ENCODE measurements at places on chromosomes 4 and X.
A peak's percentile ranks its signal among the peaks of the same experiment; 100 is the strongest.

DNA sequence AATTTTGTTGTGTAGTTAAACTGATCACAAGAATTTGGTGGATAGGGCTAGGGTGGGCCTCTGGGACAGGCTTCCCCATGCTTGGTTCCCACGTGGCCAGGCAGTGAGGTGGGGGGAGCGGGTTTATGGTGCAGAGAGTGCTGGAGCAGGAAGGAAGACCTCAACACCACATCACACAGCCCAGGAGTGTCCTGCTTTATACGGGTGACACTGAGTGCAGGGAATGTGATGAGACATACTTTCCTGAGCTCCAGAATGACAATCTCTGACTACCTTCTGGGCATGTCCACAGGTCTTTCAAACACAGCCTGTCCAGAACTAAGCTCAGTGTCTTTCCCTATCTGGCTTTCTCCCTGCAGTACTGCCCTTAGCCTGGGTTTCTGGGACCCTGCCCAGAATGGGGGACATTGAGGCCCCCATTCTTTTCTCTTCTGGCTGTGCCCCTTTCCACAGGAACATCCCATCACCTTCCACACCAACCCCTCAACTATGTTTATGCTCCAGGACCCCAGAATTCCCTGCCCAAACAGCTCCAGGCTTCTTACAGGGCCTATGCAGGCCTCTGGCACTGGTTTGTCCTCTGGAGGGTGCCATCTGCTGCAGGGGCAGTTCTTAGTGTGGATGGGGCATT lies 36.5 kb upstream of the RASL11B start:
- no peak for DNase-seq

DNA sequence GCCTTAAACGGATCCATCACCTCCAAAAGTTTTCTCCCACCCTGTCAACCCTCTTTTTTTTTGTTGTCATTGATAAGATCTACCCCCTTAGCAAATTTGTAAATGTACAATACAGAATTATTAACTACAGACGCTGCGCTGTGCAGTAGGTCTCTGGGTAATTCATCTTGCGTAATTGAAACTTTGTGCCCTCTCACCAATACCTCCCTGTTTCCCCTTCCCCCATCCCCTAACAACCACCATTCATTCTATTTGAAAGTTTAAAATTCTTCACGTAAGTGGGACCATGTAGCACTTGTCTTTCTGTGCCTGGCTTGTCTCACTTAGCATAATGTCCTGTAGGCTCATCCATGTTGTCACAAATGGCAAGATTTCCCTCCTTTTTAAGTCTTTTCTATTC lies 45.8 kb upstream of the CLDN34 start:
- DNase-seq, result no peak

- DNase-seq, result peak; percentile 28
These were observed 34.9 kb downstream of the FTHL17 start for GRCh38 chrX:31036895-31037294.

- DNase-seq, result no peak
These were observed 88.1 kb upstream of the ZNF81 start for GRCh38 chrX:47748576-47748975.

DNA sequence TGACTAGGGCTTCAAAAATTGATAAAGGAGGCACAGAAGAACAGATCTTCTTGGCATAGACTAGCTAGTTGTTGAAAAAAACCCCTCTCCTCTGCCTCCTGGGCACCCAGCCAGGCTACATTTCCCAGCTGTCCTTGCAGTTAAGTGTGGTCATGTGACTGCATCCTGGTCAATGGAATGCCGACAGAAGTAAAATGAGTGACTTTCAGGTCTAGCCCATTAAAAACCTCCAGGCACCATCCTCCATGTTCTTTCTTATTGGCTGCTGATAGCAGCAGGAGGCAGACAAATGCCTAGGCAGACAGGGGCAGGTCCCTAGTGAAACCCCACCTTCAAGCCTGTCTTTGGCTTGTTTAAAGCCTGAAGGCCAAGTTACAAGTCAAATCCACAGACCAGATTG lies 35.3 kb downstream of the ATXN3L start:
- DNase-seq, result no peak

GRCh38 chrX:85499400-85499799 lies 119.9 kb upstream of the POF1B start:
- no peak for DNase-seq

DNA sequence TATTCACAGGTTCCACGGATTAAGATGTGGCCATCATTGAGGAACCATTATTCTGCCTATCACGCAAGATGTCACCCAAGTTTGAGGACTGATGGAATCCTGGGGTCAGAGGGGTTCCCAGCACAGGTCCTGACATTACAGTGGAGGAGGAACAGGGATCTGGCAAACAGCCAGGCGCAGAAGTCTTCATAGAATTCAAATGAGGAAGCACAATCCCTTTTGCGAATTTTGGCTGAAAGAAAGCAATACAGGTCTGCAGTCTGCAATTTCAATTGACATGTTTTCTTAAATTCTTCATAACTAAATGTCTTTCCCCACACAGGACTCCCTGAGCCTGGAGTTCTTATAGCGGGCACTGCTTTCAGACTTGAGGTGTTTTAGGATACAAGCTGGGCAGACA lies 14.5 kb downstream of the DOCK11 start:
- no peak for DNase-seq

GRCh38 chr4:184288451-184289178 lies 70.9 kb upstream of the ENPP6 start:
- DNase-seq, result no peak

- DNase-seq, result peak; percentile 22
These were observed at the start of gene MTNR1A for GRCh38 chr4:186554914-186555827. Gene MTNR1A, minus strand, starts transcription at chr4:186555567. Its CDS starts 202 bp downstream, at chr4:186555365.

- no peak for DNase-seq
These were observed 1.3 kb downstream of the GDI1 start for GRCh38 chrX:154437971-154438893.

GRCh38 chr4:88062843-88063242 lies 55.4 kb downstream of the PKD2 start:
- DNase-seq, result no peak

GRCh38 chrX:6292599-6292998 lies 63.9 kb upstream of the NLGN4X start:
- no peak for DNase-seq

GRCh38 chrX:37371578-37371991 lies 22.4 kb downstream of the PRRG1 start:
- no peak for DNase-seq

DNA sequence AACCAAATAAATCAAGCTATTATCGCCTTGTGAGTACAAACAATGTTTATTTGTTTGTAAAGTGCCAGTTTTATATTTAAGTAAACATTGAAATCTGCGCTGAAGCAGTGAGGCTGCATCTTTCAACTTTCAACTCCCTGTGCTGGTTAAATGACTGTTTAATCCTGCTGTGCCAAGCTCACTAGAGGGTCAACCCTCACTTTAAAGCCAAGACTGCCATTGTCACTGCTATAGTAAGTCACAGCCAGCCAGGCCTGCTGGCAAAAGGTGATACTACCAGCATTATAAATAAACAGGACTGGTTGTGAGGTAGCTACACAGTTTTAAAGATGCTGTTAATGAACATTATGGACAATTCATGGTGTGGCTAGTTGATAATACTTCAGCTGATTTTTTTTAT lies 34.6 kb downstream of the EFHC2 start:
- DNase-seq, result no peak

DNA sequence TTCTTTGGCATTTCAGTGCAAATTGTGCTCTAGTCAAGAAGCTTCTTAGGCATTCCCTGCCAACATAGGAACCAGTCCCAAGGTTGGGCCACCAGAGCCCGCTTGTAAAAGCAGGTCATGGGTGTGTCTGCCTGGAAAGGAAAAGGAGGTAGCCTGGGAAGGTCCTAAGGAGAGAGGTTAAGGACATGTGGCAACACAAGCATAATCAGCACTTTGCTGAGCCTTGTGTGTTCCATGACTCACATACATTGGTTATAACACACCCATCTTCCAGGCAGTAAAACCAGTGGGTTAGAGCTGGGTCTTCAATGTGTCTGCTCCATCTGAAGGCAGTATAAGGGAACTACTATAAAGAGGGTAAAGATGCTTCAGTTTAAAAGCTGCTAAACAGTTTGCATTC lies 165.0 kb downstream of the FHIP1A start:
- no peak for DNase-seq

GRCh38 chr4:37503261-37503660 lies 182.9 kb downstream of the RELL1 start:
- no peak for DNase-seq

DNA sequence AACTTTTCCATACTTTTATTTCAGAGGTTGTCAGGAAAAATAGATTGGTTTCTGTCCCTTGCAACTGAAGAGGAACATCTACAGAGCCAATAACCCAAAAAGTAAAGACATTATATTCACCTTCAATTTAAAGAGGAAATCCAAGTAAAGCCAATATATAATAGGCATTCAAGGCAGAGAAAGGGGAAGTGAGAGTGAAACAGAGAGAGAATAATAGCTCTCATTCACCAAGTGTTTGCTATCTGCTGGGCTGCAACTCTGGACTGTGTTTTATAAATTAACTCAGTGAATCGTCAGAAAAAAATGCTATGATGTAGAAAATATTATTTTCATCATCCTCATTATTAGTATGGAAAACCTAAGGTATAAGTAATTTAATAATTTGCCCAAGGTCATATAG lies 448.5 kb downstream of the TRAM1L1 start:
- no peak for DNase-seq

DNA sequence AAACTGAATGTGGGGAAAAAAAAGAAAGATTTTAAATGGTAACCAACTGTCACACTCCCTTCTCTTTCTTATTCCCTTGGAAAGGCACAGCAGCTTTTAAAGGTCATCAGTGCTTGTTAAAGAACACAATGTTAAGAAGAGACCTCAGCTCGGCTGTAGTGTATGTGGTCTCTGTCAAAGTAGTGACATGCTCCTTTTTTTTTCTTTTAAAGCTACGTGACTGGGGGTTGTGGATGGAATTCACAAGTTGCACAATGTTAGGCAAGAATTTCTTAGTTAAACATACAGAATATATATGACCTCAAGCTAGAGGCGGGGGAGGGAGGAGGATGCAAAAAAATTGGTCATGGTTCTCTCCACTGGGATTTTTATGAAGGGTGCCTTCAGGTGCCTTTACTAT lies 45.6 kb downstream of the OCRL start:
- DNase-seq, result no peak

GRCh38 chr4:122705547-122706117 lies 26.9 kb upstream of the BBS12 start:
- no peak for DNase-seq

DNA sequence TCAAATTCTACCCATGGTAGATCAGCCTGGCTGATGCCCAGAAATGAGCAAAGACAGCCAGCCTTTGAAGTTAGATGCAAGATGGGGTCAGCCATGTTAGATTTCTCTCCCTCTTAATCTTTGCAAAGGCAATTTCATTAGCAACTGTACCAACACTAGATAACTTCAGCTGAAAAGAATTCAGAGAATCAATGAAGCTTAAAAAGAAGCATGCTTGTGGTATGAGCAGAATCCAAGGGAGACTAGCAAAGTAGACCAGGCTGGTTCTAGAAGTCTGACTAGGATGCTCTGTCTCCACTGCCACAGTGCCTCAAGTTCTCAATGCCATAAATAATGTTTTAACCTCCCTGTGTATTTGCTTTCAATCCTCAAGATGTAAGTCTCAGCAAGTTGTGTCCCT lies 247.3 kb downstream of the SLC7A11 start:
- no peak for DNase-seq

DNA sequence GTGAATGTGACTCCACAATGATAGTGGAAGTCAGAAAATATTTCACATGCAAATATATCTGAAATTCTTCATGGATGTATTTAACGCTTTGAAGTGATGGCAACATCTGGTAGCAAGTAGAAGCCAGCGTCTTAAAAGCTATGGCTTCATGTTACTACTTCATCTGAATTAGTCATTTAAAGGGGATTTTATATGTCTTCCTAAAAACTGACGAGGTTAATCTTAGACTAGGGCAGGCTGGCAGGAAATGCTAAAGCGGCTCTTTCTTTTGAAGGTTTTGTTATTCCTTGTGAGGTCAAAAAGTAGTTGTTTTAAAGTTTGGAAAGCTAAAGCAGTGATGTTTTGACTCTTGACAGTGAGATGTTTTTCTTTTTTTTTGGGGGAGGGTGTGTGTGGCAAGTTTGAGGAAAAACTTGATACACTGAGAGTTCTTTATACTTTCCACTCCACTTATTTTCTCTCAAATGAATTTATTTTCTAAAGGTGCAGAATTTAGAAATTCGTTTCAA lies 22.6 kb downstream of the PLS3 start:
- DNase-seq, result no peak

DNA sequence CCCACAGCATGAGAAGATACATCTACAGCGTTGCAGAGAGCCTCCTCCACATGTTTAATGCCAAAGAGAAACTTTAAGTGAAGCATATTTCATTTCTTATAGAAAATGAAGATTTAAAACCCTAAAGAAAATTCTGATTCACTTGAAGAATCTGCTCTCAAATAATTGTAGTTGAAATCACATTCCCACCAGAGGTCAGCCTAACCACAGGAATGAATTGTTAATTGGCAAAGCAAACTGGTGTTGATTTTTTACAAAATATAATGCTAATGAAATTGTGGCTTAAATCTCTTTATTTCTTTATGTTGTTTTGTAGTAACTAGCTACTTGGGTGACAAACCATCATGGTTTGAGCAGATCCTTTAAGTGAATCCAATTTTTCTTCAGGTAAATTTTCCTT lies 31.1 kb upstream of the WDR17 start:
- peak; percentile 54 for DNase-seq

DNA sequence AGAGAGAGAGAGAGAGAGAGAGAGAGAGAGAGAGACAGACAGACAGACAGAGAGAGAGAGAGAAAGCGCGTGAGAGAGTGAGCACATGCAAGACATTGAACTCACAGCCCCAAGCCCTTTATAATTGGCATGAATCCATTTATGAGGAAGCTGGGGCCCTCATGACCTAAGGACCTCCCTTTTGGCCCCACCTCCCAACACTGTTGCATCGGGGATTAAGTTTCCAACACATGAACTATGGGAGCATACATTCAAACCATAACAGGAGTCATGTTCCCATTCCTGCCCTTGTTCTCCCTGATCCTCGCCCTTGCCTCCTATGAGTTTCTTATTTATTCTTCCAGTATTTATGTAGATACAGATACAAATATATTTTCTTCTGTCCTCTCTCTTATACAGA lies 269.8 kb upstream of the ARX start:
- no peak for DNase-seq

- DNase-seq, result peak; percentile 25
These were observed 614 bp downstream of the BEX3 start for GRCh38 chrX:103376979-103377324.

- peak; percentile 84 for DNase-seq
These were observed 26.8 kb downstream of the SH3TC1 start for GRCh38 chr4:8225706-8226443.

DNA sequence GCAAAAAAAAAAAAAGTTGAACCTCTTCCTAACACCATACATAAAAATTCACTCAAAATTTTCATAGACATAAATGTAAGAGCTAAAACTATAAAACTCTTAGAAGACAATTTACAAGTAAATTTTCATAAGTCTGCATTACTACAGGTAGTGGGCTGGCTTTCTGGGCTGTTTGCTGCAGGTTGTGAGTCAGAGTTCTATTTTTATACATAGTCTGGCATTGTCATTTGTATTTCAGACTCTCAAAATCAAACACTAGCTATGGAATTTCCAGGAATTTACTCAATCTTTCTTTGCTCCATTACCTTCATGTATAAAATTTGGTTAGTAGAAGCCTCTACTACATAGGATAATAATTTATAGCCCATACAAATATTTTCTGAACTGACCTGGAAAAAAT lies 227.2 kb downstream of the COX18 start:
- no peak for DNase-seq

- DNase-seq, result no peak
These were observed 215.9 kb upstream of the AADAT start for GRCh38 chr4:170305627-170306026.

- DNase-seq, result no peak
These were observed 83.2 kb downstream of the SH3KBP1 start for GRCh38 chrX:19804151-19804550.
